ENCODE measurements at places on chromosomes 6 and 20.

DNA sequence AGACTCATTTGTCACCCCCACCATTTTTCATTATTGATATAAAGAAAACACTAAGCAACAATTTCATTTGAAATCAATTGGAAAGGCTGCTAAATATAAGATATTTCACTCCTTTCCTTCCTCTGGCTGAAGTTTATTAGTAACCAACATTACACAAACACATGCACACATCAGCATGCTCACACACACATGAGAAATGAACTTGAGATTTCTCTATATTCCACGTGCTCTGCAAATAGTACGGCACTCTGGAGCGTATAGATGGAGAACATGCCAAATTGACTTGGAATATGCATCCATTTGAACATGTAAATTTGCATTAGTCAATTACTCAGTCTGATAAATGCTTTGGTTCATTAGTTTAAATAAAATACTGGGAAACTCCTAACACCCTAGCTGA is 37.1 kb upstream of the F13A1 start:
- DNase-seq = no peak

GRCh38 chr6:44869321-44869897 is 458.7 kb upstream of the RUNX2 start:
- no peak for DNase-seq

DNA sequence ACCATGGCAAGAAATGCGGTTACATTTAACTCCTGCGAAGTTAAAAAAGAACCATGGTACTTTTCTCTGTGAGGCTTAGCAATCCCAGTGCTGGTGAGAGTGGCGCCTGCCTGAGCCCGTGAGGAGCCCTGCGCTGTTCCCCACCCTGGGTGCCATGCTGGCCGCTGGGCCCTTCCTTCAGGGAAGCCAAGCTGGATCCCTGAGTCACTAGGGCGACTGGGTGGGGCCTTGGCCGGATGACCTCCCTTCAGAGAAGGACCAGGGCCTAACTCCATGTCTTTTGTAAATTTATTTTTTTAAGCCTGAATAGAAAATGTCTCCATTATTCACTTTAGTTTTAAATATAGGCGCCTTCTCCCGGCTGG is 209.1 kb downstream of the ERMARD start:
- DNase-seq = no peak

GRCh38 chr6:7903673-7904072 is 6.9 kb downstream of the TXNDC5 start:
- DNase-seq = no peak

- no peak for DNase-seq
Observed at GRCh38 chr6:37039958-37040357, 34.5 kb downstream of the FGD2 start.

GRCh38 chr6:40485300-40485699 is 101.9 kb downstream of the LRFN2 start:
- DNase-seq = no peak

Measured in EL (cell line).